SK-N-SH (cell line): ENCODE measurements at places on chromosomes 13 and 19.

DNA sequence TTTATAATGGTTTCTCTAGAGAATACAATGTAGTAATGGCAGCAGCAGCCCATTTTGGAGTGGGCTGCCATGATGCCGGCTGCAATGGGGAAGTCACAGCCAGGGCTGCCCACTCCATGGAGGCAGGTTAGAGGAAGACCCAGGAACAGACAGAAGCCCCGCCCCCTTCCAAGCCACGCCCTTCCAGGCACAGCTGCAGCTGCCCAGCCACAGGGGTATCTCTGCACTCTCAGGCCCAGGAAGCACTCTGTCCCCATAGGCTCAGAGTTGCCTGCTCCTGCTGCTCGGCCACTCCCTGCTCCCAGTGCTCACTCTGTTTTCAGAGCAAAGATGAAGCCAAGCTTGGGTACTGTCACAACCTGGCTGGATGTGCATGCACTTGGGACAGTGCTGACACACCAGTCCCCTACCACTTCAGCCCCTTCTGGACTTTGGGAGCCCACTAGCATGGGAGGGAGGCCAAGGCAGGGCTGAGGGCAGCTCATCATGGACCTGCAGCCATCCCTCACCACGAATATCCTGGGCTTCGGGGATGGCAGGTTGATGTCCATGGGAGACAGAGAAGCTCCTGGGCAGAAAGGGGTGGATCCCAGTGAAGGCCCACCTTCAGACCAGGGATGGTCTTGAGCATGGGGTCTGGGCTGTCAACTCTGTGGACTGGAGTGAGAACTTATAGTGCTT is 1224.2 kb downstream of the SLITRK5 start:
- no peak for DNase-seq

- DNase-seq = no peak
Measured at GRCh38 chr19:49924004-49924880, 4.8 kb upstream of the ATF5 start.

DNA sequence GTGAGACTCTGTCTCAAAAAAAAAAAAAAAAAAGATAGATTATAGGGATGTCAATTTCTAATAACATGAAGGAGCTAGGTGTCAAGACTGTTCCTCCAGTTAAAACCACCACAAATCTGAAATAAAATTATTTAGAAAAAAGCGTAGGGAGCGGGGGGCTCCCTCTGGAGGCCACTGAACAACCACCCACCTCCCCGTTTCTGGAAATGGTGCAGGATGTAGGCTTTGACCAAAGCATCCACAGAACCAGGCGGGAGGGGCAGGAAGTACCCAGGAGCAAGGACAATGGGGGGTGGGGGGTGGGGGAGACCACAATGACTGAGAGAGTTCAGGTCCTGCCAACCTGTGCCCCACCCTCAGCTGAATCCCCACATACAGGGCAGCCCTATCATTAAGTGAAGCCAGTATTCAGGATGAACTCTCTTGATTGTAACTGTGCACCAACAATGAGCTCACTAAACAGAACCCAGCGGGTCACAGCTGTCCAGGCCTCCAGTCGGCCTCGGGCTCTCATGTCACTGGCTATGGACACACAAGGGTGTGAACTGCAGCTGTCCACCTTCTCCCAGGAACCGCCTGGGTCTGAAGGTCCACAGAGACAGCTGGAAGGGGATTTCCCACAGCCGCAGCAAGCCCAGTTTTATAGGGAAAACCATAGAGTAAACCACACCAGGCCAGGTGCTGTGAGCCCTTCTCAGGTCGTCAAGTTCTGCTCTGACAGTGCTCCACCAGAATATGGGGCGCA is 6.6 kb downstream of the ZSCAN18 start:
- no peak for DNase-seq

DNA sequence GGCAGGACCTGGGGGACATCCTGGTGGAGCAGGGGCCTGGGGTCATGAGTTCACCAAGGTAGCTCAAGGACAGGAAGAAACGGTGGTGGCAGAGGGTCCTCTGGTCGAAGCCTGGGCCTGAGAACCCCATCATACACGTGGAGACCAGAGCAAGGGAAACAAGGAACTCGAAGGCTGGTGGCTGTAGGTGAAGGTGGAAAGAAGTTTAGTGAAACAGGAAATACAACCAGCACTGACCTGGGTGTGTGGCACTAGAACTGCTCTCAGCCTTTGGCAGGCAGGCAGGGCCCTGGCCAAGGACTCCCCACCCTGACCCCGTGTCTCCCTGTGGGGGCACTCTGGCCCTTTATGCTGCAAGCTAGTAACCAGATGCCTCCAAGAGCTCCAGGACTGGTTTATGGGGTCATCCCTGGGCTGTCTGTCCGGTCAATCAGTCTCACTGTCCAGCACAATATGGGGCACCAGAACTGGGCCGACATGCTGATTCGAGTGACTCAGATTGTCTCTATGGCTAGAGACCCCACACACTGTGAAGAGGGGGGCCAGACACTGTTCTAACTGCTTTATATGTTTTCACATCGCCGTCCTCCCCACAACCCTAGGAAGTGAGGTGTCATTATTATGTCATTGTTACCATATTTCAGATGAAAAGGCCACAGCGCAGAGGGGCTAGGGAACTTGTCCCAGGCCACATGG is 3.8 kb downstream of the COX6B2 start:
- DNase-seq = no peak

- peak; percentile 21 for DNase-seq
Measured at GRCh38 chr19:11736696-11737095, 2.0 kb downstream of the ZNF823 start.

DNA sequence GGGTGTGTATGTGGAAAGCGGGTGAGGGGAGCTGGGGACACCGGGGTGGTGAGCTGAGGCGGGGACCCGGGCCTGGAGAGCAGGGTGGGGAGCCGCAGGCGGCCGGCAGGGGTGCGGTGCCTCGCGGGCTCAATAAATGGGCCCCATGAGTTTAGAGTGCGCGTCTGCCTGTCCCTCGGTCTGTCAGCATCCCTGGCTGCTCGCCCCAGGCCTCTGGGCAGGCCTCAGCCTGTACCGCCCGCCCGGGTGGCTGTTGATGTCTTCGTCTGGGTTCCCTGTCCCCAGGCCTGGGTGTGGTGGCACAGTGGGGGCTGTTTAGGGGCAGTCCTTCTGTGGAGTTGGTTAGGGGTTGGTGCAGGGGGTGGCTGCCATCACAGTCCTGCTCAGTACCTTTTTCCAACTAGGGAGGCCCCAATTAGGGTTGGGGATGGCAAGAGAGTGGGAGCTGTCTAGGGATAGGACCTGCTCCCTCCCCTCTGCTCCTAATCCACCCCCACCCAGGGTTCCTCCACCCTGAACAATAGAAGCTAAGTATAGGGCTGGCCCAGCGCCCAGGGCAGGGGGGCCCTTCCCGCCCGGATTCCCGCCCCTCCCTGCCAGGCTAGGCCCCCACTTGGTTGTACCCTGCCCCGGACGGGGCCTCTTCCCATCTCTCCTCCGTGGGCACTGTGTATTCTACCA is 12.2 kb downstream of the CIC start:
- DNase-seq = no peak

DNA sequence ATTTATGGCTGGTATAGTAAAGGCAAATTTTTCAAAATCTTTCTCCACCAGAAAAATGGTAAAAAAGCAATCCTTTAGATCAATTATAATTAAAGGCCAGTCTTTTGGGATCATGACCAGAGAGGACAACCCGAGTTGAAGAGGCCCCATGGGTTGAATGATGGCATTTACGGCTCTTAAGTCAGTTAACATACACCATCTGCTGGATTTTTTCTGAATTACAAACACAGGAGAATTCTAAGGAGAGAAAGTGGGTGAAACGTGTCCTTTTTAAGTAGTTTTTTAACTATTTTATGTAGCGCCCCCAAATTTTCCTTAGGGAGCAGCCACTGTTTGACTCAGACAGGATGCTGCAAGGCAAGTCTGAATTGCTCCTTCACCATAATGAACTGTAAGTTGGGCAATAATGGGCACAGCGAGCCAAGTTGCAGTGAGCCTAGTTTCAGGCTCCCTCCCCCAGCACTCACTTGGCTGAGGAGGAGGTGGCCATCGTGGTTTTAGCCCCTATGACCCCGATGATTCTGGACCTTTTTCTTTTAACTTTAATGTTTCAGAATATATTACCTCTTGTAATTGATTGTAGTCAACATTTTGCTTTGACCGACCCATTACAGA is 13.6 kb upstream of the ZNF611 start:
- peak; percentile 35 for DNase-seq

- no peak for DNase-seq
Measured at GRCh38 chr19:38555200-38555599, 62.6 kb downstream of the MAP4K1 start.

- DNase-seq = peak; percentile 100
Measured at GRCh38 chr19:1605236-1606137, at the start of gene UQCR11. Gene UQCR11 (minus strand): TSS chr19:1605462. CDS start chr19:1605409, 53 bp downstream.

- no peak for DNase-seq
Measured at GRCh38 chr13:88651531-88651930, 980.4 kb downstream of the SLITRK5 start.
